ENCODE measurements at places on chromosomes 2 and 18.

DNA sequence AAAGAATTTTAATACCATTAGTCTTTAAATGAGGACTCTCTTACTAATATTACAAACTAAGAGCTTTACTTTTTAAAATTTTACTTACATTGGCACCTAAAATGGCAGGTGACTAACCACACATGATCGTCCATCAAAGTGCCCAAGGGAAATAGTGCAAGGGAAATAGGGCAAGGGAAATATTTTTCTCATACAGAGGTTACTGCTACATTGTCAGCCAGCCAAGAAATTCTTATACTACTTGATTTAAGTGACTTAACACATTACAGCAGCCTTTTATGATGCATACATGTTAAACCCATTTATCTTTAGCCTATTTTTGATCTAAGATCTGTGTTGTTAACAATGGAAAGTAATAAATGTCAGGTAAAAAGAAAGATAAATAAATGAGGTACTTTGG lies 587.2 kb upstream of the PKDCC start:
- no peak for DNase-seq

DNA sequence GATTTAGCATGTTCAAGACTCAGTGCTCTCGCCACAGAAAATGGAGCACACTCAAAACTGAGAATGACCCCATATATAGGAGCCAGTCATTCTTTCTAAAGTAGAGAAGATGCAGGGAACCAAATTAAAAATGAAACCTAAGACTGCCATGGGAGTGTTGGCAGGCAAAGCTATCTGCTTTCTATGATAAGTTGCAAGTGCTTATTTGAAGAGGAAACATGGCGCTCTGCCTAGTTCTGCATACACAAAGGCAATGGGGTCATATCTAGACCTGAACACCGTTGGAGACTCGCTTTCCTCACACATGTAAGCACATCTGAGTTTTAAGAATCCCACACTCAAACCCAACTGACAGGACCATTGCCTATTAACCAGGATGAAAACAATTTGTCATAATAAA lies 292.5 kb downstream of the ALK start:
- DNase-seq, result no peak

DNA sequence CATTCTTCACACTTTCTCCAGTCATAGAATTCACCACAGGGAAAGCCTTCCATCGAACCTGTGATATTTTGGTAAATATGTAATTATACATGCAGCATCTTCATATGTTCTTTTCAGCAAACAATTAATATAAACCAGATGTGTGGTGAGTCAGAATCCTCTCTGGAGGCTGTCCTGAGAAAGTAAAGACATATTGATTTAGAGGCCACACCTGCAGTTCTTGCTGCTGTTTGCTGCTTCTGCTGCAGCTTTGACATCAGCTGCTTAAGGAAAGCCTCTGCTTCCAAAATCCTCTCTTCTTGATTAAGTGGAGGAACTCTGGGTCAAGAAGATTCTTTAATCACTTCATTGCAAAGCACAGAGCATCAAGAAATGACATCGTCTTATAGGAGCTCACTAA lies 568.8 kb upstream of the ZEB2 start:
- DNase-seq, result no peak

DNA sequence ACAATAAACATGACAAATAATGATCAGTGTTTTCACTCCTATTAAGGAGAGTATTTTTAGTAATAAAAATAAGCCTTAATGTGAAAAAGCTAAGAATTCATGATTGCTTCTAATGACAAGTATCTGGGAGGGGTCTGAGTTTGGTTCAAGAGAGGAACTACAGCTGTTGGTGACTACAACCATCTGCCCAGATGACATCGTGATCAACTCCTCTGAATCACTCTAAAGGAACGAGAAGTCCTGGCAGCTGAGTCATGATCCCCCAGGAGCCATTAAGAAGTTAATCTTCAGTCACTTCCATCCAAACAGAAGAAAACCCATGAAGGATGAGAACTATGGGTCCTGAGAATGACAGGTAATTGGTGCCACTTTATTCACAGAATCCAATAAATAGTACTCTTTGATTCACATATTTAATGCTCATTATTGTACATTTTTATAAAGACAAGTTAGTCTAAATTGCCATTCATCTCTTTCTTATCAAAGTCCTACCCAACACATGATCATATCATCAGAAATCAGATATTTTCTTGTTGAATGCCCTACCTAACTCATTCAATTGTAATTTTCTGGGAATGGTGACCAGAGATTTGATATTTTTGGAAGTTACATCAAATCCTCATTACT lies 6.8 kb downstream of the TFPI start:
- DNase-seq, result no peak

DNA sequence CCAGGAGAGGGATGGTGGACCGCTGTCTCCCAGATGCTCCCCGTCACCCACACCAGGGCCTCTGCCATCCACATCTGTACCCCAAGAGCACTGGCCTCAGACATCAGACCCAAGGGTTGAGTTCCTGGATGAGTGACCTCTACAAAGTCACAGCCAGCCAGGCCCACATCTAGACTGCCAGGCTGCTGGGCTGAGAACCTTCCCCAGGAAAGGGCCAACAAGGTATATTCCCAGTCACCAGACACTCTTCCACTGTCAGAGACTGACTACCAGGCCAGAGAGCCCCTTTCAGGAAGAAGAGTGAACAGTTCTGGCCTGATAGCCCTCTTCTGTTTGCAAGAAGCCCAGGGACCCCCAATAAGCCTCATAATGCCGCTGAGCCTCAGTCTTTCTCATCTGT lies 44.3 kb downstream of the C1QL2 start:
- no peak for DNase-seq

GRCh38 chr2:236173036-236173728 lies 5.0 kb upstream of the GBX2 start:
- no peak for DNase-seq

GRCh38 chr2:99399063-99399462 lies 61.9 kb downstream of the EIF5B start:
- DNase-seq, result no peak

DNA sequence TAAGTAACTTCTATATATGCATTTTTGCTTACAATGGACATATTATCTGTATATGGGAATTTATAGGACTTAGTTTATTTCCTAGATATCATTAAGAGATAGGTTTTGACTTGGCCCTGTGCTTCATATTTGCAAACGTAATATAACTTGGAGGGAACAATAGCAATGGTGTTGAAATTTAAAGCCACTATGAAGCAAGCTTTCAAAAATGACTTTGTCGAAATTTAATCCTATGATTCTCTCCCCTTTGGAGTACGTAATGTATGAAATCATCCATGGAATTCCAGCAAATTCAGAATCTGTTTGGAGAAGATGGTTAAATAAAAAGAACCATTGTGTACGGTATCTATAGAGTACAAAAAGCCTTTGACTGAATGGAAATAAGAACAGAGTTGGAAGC lies 486.3 kb downstream of the ARHGAP15 start:
- no peak for DNase-seq

DNA sequence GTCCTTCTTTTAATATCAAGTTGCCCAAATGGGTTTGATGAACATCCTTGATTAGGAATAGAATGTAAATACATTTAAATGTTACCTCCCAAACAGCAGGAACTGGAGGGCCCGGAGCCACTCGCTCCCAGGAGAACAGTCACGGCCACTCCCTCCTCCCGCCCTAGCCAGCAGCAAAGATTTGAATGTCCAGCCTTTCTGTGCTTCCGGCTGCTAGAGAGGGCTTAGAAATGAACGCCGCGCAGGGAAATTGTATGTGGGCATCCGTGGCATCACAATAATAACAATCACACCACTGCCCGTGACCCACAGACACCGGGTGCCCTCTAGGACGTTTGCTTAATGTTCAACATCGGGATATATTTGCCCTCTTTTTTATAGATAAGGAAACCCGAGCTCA lies 164.9 kb upstream of the SALL3 start:
- DNase-seq, result no peak

- no peak for DNase-seq
Observed at GRCh38 chr2:31563273-31563839, 17.4 kb downstream of the SRD5A2 start.

DNA sequence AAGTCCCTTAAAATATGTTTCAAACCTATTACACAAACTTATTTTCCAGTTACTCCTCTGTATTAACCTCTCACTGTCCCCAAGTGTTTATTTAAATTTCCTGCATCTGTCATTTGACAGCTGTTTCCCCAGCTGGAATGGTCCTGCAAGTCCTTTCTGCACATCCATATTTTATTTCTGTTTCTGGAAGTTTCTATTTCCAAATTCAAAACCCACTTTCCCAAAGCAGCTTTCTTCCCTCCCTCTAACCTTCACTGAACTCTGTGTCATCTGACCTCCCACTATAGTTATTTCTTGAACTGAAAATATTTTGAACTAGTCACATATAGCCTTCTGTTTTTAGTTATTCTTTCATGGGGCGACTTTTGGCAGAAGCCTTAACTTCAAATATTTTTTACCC lies 459.4 kb upstream of the MC4R start:
- DNase-seq, result no peak

GRCh38 chr2:181892799-181893435 lies 1.4 kb downstream of the ITPRID2 start:
- DNase-seq, result no peak

DNA sequence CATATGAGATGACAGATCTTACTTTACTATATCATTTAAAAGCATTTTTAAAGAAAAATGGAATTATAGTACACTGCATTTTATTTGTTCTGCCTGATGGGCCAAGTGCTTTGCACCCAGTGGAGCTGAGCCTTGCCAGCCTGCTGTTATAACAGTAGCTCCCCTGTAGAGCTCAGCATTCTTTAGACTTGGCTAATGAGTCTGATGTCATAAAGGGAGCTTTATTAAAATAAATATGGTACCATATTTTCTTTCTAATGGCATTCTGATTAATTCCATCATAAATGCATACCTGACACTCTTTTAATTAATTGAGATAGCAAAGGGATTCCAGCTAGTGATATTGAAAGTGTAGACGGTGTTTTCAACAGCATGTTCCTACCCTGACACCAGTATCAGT lies 40.7 kb downstream of the PARD3B start:
- no peak for DNase-seq

GRCh38 chr18:24089076-24089475 lies 49.8 kb upstream of the CABYR start:
- no peak for DNase-seq

DNA sequence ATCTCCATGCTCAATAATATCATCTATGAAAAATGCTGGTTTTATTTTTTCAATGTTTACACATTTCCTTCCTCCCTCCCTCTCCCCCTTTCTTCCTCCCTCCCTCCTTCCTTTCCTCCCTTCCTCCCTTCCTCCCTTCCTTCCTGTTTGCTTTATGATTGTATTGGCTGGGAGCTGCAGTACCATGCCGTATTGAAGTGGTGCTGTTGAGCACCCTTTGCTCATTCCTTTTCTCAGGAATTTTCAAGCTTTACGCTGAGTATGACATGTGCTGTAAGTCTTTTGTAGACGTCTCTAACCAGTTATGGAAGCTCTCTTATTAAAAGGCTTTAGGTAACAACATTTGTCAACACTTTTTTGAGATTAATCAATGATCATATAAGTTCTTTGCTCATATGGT lies 100.4 kb downstream of the SNTG2 start:
- DNase-seq, result peak; percentile 27

- no peak for DNase-seq
Observed at GRCh38 chr18:52409727-52410126, 69.7 kb downstream of the DCC start.

GRCh38 chr18:32915516-32915915 lies 142.7 kb upstream of the KLHL14 start:
- DNase-seq, result no peak

DNA sequence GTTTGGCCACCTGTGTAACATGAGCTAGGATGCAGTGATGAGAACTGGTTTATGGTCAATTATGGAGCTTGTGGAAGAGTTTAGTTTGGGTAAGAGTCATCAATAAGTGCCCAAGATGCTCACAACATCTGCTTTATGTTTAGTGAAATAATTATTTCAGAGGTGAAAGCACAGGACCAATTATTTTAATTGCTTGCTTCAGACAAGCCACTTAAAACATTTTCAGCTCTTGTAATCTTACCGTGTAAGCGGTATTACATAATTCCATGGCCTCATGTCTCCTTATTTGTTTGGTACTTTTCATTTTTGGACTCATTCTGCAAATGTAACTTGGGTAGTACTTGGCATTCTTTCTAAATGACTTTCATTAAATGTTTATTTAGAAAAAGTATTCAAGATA lies 5.4 kb downstream of the B3GNT2 start:
- DNase-seq, result no peak

DNA sequence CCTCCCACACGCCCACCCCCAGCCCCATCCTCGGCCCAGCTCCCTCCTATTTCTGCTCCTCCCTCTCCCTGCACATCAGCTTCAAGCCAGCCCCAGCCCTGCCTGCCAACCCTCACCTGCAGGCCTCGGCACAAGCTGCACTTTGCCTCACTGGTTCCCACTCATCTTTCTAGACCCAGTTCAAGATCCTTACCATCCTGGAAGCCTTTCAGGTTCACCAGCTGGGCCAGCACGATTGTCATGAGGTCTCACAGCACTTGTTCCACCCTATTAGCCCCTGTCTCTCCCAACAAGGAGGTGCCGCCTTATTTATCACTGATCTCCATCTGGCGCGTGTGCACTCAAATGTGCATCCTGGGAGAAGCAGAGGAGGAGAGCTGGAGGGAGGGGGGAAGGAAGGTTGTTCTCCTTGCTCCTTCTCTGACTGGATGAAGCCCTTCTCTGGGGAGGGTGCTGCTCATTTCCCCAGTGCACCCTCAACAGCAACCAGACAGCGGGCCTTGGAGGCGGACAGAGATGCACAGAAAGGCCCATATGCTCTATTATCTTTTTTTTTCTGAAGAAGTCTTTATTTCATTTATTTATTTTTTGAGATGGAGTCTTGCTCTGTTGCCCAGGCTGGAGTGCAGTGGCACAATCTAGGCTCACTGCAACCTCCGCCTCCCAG lies 15.5 kb upstream of the BIN1 start:
- DNase-seq, result no peak

DNA sequence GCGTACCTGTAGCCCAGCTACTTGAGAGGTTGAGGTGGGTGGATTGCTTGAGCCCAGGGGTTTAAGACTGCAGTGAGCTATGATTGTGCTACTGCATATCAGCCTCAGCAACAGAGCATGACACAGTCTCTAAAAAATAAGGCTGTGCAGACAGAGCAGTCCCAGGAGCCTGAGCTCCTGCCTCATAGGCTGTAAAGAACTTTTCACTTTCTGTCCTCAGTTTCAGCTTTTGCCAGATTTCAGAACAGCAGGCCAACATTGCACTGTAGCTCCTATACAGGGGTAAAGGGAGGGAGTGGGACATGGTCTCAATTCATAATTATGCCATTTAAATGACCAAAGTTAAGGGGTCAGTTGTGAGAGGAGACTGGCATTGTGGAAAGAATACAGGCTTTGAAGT lies 150.6 kb downstream of the GALNT1 start:
- DNase-seq, result no peak

DNA sequence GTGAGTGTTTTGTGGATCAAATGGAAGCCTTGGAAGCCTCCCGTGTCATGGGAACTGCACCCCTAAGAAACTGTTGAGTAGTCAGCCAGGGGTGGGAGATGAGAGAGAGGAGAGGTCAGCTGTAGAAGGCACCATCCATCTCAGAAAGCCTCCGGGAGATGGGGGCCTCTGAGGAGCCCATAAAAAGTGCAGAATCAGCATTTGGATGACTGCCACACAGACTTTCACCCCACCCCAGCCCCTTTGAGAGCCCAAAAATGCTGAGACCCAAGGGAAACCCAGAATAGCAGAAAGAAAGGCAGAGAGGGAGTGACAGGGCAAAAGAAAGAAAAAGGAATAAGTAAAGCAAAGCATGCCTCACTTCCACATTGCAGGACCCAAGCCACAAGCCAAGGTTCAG lies 443.1 kb upstream of the ZEB2 start:
- DNase-seq, result no peak

All from iPS DF 6.9 (cell line).